Type B pancreatic cell (in vitro differentiated cells): ENCODE measurements at places on chromosomes 2 and 18. TPM values are rescaled to one million over a fixed set of nuclear protein-coding genes. Genes with fewer than 3 reads are reported as not detected.

Gene ITGB6
- 3.2 and 7.8 TPM in 2 replicates for total RNA-seq

DNA sequence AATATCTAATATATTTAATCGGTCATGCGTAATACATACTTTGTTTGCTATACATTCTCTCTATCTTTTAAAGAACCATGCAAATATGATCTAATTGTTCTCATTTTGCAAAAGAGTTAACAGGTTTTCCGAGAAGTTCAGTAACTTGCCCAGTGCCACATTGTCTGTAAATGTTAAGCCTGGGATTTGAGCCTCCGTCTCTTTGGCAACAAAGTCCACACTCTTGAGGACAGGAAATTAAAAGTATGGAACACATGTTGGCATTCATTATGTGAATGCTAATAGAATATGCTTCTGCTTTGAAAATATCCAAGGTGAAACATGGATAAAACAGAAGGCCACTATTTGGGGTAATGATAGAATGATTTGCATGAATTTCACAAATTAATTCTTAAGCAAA, 85.2 kb downstream of the LRP1B start:
- peaks cover 3% of the 10 kb centered on the region for H3K27me3 ChIP-seq
- no peak overlapping the region for H3K27ac ChIP-seq
- H3K36me3 ChIP-seq = no peaks in the 10 kb centered on the region
- DNase-seq = no peak
- H3K4me1 ChIP-seq = no peaks in the 10 kb centered on the region
- no peak overlapping the region for H3K4me3 ChIP-seq

- H3K27ac ChIP-seq = no peak overlapping the region
- no peaks in the 10 kb centered on the region for H3K4me1 ChIP-seq
- DNase-seq = no peak
These were observed 3.0 kb upstream of the UGT1A9 start for GRCh38 chr2:233668605-233669260.

Gene PKDCC
- total RNA-seq = 81.8 and 158 TPM in 2 replicates

- H3K27me3 ChIP-seq = no peaks in the 10 kb centered on the region
- no peak for DNase-seq
- no peak overlapping the region for H3K4me3 ChIP-seq
- no peak overlapping the region for H3K27ac ChIP-seq
- H3K36me3 ChIP-seq = peaks cover 8% of the 10 kb centered on the region
These were observed 9.0 kb downstream of the WDR54 start for GRCh38 chr2:74430502-74430901.

DNA sequence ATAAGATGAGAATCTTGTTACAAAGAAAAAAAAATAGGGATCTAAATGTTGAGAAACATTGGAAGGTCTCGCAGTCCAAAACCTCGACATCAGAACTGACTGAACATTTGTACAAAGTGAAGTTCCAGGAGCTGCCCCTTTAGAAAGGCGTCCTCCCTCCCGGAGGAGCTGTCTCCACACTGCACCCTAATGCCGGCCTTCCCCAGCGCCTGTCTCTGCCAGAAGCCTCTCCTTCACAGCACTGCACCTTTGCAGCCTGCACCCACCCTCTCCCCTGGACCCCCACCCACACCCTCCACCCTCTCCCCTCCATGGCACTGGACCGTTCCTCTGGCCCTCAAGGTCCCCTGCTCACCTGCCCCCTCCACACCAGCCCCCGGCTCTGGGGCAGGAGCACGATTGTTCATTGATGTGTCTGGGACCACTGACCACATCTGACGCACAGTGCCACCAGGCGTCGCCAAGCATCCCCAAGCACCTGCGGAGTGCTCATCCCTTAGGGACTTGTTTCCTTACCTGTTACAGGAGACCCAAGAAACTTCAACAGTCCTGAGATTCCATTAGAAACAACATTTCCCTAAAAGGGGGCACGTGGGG, 90.3 kb upstream of the SNTG2 start:
- H3K27me3 ChIP-seq = peaks cover 15% of the 10 kb centered on the region
- H3K27ac ChIP-seq = no peak overlapping the region
- H3K4me1 ChIP-seq = peaks cover 22% of the 10 kb centered on the region

GRCh38 chr18:73461780-73462059, 593.9 kb upstream of the NETO1 start:
- no peak overlapping the region for H3K27ac ChIP-seq
- no peak for DNase-seq
- no peaks in the 10 kb centered on the region for H3K27me3 ChIP-seq

DNA sequence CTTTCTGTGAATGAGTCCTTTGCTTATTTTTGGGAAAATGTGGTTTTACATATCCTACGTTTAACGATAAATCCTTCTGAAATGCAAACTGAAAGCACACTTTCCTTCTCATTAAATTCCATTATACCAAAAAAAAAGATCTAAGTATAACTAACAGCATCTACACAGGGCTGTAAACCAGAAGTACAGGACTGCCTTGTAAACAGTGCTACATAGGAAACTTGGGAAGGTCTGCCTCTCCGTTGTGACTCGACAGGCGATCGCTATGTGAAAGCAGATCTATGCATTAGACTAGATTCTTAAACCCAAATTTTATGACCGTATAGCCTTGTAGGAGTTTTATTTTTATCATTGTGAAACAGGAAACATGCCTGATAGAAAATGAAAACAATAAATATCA, 690.5 kb downstream of the ARHGAP15 start:
- no peak overlapping the region for H3K4me3 ChIP-seq
- no peaks in the 10 kb centered on the region for H3K4me1 ChIP-seq
- no peak overlapping the region for H3K27ac ChIP-seq
- H3K27me3 ChIP-seq = no peaks in the 10 kb centered on the region
- DNase-seq = no peak

DNA sequence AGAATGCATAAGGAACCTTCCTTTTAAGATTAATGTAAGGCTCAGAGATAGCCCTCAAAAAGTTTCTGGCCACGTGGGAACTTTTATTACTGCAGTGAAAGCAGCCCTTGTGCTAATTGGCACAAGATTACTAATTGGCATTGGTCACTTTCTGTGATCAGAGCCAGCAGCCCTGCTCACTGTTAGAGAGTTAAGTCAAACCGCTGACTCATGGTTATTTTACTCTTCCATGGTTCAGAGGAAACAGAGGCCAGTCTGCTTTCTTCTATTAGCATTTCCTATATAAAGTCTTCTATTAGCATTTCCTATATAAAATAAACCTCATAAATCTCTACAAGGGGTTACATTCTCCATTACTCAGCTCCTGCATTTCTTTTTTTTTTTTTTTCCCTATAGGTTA, 1.5 kb upstream of the SLC35G4 start:
- no peaks in the 10 kb centered on the region for H3K4me1 ChIP-seq
- no peak overlapping the region for H3K4me3 ChIP-seq
- H3K27me3 ChIP-seq = peaks cover 3% of the 10 kb centered on the region
- H3K36me3 ChIP-seq = no peaks in the 10 kb centered on the region
- DNase-seq = no peak
- no peak overlapping the region for H3K27ac ChIP-seq

GRCh38 chr2:45904946-45905631, 253.6 kb downstream of the PRKCE start:
- no peak for DNase-seq
- no peak overlapping the region for H3K4me3 ChIP-seq
- peaks cover 17% of the 10 kb centered on the region for H3K4me1 ChIP-seq
- no peak overlapping the region for H3K27ac ChIP-seq
- peaks cover 6% of the 10 kb centered on the region for H3K27me3 ChIP-seq
- H3K36me3 ChIP-seq = no peaks in the 10 kb centered on the region

DNA sequence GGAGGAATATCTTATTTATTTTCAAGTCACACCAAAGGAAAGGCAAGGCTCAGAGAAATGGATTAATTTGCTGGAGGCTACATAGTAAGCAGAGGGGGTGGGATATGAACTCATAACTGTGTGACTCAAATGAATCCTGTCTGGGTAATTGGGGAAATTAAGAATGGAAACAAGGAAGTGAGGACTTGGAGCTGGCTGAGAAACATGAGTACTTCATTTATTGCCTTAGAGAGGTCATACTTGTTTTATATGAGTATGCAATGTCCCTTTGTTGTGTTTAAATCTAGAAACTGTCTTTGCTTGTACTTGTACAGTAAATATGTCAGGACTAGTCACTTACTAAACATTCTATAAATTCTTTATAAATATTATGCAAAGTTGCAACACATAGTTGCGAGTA, 2166.7 kb upstream of the PIK3C3 start:
- no peak overlapping the region for H3K27ac ChIP-seq
- DNase-seq = no peak
- peaks cover 30% of the 10 kb centered on the region for H3K4me1 ChIP-seq

Gene TXNL1
- 59.3 and 78.0 TPM in 2 replicates for total RNA-seq

DNA sequence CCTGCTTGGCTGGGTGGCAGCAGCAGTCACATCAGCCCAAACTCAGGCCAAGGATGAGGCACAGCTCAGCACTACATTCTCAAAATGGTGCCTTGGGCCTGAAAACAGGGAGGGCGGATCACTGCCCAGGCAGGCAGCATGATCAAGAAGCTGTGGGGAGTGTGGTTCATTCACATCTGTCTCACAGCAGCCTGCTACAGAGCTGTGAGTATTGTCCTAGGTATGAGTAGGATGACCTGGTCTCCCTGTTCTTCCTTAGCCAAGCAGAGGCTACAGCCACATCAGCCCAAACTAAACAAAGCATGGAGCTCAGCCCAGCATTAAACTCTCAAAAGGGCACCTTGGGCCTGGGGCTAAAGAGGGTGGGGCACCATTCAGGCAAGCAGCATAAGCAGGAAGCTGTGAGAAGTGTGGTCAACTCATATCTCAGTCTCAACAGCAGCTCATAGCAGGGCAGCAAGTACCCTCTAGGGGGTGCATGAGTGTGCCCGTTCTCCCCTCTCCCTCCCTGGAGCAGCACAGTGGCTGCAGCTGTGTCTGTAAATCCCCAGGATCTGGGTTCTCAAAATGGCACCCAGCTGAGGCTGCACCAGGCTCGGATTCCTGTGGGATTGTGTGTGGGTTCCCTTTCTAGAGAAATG, 139.6 kb downstream of the TRABD2A start:
- H3K4me1 ChIP-seq = no peaks in the 10 kb centered on the region
- no peaks in the 10 kb centered on the region for H3K36me3 ChIP-seq
- peaks cover 2% of the 10 kb centered on the region for H3K27me3 ChIP-seq
- H3K27ac ChIP-seq = no peak overlapping the region
- no peak for DNase-seq

- no peak overlapping the region for H3K27ac ChIP-seq
- H3K27me3 ChIP-seq = no peaks in the 10 kb centered on the region
These were observed 15.8 kb downstream of the ERLEC1 start for GRCh38 chr2:53802617-53803151.

- no peak overlapping the region for H3K4me3 ChIP-seq
- no peaks in the 10 kb centered on the region for H3K36me3 ChIP-seq
- no peaks in the 10 kb centered on the region for H3K27me3 ChIP-seq
- H3K27ac ChIP-seq = no peak overlapping the region
- H3K4me1 ChIP-seq = no peaks in the 10 kb centered on the region
These were observed 297.8 kb upstream of the GYPC start for GRCh38 chr2:126358122-126358521.

DNA sequence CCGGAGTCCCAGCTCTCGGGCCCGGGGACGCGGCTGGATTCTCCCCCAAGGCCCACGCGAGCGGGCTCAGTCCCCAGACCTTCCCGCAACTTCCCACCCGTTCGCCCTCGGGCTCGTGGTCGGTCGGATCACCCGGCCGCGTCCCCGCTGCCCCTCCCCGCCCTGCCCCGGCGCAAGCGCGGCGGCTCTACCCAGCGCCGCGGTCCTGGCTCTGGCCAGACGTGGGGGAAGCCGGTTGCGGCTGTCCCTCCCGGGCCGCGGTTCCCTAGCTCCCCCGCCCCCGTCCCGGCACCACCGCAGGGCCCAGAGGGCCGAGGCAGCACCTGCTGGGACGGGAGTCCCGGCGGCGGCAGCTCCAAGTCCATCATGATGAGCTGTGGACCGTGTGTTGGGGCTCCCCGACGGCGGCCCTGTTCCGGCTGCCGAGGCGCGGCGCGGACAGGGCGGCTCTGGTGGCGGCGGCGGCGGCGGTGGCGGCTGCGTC, 276 bp downstream of the NFE2L2 start:
- H3K36me3 ChIP-seq = peaks cover 16% of the 10 kb centered on the region
- H3K27ac ChIP-seq = no peak overlapping the region
- H3K4me1 ChIP-seq = peaks cover 43% of the 10 kb centered on the region
- peak overlapping the region; percentile 65 for H3K4me3 ChIP-seq
- no peaks in the 10 kb centered on the region for H3K27me3 ChIP-seq
- DNase-seq = peak; percentile 78

GRCh38 chr2:557635-558301, 119.4 kb downstream of the TMEM18 start:
- H3K36me3 ChIP-seq = no peaks in the 10 kb centered on the region
- no peak overlapping the region for H3K27ac ChIP-seq
- H3K4me3 ChIP-seq = no peak overlapping the region
- H3K27me3 ChIP-seq = peaks cover 14% of the 10 kb centered on the region
- peaks cover 12% of the 10 kb centered on the region for H3K4me1 ChIP-seq

Gene MERTK
- total RNA-seq = 25.7 and 48.4 TPM in 2 replicates

GRCh38 chr2:160794926-160795325, 301.3 kb upstream of the RBMS1 start:
- no peak overlapping the region for H3K27ac ChIP-seq
- H3K4me3 ChIP-seq = no peak overlapping the region
- DNase-seq = no peak
- no peaks in the 10 kb centered on the region for H3K4me1 ChIP-seq
- H3K36me3 ChIP-seq = no peaks in the 10 kb centered on the region

GRCh38 chr2:9644603-9645002, 13.8 kb upstream of the YWHAQ start:
- peaks cover 33% of the 10 kb centered on the region for H3K4me1 ChIP-seq
- H3K36me3 ChIP-seq = no peaks in the 10 kb centered on the region

Gene TXNDC9
- 27.6 and 29.1 TPM in 2 replicates for total RNA-seq

Gene RAB27B
- 9.3 and 9.4 TPM in 2 replicates for total RNA-seq

DNA sequence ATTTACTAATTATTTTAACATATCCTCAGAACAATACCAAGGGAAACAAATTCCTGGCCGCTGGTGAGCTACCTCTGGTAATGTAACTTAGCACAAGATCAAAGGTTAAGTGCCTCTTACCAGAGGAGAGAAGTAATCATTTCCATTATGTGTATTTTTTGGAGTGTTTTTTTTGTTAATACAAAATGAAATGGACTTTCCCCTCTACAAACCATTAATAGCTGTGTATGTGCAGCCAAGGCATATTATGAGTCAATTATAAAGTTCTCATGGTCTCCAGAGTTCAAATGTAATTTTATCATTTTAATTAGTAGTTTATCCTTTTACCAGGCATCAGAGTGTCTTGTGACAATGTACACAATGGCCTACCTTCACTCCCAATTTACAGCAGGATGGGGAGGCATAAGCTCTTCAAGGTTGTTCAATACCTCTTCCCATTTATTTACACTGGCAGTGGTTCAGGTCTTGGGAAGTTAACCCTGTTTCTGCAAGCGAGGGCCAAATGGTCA, 242.2 kb downstream of the TGIF1 start:
- no peak overlapping the region for H3K4me3 ChIP-seq
- DNase-seq = no peak
- no peak overlapping the region for H3K27ac ChIP-seq
- H3K4me1 ChIP-seq = peaks cover 20% of the 10 kb centered on the region
- H3K27me3 ChIP-seq = peaks cover 2% of the 10 kb centered on the region

Gene ARMC9
- 22.0 and 35.2 TPM in 2 replicates for total RNA-seq

Gene DSG2
- 117 and 272 TPM in 2 replicates for total RNA-seq

DNA sequence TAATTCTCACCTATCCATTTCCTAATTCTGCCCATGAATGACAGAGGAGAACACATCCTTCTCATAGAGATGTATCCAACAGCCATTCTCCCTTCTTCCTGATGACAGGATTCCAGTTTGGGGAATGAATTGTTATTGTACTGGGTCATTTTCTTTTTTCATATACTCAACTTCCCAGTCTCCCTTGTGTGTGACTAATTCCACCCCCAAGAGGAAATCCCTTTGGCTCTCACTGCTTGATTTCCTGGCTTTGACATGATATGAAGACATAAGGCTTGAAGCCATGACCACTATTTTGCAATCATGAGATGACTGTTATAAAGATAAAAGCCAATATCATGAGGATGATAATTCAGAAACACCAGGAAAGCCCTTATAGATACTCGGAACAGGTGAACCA, 384.7 kb upstream of the ACVR2A start:
- no peak for DNase-seq
- no peaks in the 10 kb centered on the region for H3K4me1 ChIP-seq
- no peak overlapping the region for H3K4me3 ChIP-seq

Gene MYO3B
- total RNA-seq = 0.46 and 1.2 TPM in 2 replicates

Gene IL1A
- 0.60 and 1.6 TPM in 2 replicates for total RNA-seq
